Activated CD4-positive, alpha-beta memory T cell treated with anti-CD3 and anti-CD28 coated beads for 36 hours (primary cell): ENCODE measurements at places on chromosomes 16 and 17.

- no peak for DNase-seq
Measured at GRCh38 chr16:1158456-1159324, 5.8 kb downstream of the CACNA1H start.

GRCh38 chr17:81868674-81869220, 2.4 kb downstream of the ARHGDIA start:
- peak; percentile 22 for DNase-seq

DNA sequence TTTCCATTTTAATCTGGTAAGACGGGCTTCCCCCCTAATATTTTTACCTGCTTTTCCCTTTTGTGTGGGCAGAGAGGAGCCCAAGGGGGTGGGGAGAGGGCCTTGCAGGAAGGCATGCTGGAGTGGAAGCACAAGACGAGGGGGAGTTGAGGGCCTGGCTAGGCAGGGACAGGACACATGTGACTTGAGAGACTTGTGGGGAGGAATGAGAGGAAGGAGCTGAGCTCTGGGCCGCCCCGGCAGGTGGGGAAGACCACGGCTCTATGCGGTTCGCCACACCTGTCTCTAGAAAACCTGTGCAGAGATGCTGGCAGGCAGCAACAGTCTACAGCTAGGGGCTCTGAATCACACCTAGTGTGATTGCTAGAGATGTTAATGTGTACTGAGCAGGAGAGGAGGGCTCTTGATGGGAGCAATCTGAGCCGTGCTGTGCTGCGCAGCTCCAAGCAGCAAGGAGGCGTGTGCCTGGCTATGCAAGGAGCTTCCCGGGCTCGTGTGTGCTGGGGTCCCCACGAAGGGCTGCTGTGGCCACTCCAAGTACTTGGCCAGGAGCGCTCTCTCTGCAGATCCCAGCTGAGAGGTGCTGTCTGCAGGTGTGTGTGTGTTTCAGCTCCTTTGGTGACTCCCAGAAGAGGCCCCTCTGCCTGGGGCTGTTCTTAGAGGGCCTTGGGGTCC, 50.2 kb downstream of the PDPK1 start:
- DNase-seq, result no peak

DNA sequence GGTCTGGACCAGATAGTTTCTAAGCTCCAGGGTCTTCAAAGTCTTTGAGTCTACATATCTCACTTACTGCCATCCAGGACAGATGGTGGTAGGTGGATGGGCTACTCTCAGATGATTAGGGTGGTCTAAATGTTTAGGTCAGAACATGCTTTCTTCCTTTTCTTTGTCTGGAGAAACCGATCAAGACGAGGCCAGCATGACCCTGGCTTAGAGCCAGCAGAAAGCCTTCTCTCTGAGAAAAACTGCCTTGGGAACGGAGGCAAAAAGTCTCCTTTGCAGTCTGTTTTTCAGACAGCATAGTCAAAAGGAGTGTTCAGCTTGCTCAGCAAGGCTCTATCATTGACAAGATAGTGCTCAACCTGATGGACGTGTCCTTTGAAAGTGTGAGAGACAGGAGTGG, 48.8 kb downstream of the SPACA3 start:
- no peak for DNase-seq

DNA sequence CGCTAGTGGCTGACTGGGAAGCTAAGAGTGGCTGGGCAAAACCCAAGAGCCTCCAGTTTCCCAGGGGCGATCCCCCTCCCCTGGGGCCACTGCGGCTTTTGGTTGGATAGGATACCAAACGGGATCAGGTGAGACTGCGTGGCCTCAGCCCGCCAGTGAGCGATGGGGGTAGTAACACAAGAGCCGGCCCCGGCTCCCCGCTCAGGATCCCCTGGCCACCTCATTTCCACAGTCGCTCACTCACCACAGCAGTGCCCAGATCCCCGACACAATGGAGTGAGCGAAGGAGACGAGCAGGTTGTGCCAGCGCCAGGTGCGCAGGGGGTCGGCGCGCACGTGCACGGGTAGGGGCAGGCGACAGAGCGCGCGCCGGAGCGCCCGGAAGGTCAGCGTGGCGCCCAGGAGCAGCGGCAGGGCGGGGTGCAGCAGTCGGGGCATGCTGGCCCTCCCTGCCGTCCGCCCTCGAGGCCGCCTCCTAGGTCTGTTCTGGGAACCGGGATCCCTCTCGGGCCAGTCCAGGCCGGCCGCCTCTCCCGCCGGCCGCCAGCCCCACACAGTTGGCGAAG, 290 bp downstream of the TLCD1 start:
- peak; percentile 73 for DNase-seq

DNA sequence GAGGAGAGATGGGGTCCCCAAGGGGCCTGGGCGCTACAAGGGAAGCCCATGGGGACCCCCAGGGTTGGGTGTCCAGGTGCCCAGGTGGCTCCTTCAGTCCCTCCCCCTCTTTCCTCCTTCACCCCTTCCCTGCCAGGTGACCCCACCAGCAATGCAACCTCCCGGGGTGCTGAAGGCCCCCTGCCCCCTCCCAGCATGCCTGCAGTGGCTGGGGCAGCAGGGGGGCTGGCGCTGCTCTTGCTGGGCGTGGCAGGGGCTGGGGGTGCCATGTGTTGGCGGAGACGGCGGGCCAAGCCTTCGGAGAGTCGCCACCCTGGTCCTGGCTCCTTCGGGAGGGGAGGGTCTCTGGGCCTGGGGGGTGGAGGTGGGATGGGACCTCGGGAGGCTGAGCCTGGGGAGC, 4.0 kb downstream of the EFNB3 start:
- DNase-seq, result no peak

DNA sequence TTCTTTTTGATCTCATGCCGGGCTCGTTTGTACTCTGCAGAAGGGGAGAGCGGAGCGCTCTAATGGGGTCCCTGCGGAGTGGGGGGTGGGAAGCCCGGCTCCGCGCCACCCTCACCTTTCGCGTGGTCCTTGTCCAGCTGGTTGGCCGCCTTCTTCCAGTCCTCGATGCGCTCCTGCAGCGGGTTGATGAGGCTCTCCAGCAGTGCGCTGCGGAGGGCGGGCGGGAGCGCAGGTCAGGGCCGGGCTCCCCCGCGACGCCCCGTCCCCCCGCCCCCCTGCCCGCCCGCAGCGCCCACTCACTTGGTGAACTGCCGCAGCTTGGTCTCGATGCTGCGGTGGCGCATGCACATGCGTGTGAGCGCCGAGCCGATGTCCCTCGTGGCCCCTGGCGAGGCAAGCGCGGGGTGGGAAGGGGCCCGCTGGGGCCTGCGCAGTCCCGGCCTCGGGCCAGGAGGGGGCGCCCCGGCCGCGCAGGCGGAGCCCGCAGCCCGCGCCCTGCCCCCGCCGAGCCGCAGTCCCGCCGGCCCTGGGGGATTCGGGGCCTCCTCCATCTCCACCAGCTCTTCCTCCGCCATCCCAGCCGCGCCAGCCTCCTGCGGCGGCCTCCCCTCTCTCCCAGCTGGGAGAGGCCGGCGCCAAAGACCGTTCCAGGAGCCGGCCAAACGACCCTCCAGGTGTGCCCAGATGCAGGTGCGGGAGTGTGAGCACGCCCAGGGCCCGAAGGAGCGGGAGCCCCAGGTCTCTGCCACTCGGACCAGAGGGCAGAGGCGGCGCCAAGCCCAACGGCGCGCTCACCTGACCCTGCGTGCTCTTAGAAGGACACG, 6.0 kb downstream of the MTSS2 start:
- no peak for DNase-seq

GRCh38 chr17:40961591-40961990, 5.2 kb downstream of the KRT39 start:
- no peak for DNase-seq

DNA sequence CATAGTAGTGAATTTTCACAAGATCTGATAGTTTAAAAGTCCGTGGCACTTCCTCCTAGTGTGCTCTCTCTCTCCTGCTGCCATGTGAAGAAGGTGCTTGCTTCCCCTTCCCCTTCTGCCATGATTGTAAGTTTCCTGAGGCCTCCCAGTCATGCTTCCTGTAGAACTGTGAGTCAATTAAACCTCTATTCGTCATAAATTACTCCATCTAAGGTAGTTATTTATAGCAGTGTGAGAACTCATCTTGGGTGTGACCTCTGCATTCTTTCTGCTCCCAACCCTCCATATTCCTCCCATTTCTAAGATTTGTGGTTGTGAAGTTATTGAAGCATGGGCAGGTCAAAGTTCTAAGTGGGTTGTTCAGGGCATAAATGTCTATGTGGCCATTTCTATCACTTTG, 62.1 kb upstream of the ADAMTS18 start:
- no peak for DNase-seq

- no peak for DNase-seq
Measured at GRCh38 chr16:49638673-49639610, 217.0 kb downstream of the ZNF423 start.

DNA sequence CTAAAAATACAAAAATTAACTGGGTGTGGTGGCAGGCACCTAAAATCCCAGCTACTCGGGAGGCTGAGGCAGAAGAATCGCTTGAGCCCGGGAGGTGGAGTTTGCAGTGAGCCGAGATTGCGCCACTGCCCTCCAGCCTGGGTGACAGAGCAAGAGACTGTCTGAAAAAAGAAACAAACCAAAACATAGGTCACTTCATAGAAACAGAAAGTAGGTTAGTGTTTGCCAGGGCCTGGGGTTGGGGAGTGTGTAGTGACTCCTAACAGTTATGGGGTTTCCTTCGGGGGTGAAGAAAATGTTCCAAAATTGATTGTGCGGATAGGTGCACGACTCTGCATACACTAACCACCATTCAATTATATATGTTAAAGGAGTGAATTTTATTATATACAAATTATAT, 59.2 kb downstream of the ATP2C2 start:
- DNase-seq, result no peak

DNA sequence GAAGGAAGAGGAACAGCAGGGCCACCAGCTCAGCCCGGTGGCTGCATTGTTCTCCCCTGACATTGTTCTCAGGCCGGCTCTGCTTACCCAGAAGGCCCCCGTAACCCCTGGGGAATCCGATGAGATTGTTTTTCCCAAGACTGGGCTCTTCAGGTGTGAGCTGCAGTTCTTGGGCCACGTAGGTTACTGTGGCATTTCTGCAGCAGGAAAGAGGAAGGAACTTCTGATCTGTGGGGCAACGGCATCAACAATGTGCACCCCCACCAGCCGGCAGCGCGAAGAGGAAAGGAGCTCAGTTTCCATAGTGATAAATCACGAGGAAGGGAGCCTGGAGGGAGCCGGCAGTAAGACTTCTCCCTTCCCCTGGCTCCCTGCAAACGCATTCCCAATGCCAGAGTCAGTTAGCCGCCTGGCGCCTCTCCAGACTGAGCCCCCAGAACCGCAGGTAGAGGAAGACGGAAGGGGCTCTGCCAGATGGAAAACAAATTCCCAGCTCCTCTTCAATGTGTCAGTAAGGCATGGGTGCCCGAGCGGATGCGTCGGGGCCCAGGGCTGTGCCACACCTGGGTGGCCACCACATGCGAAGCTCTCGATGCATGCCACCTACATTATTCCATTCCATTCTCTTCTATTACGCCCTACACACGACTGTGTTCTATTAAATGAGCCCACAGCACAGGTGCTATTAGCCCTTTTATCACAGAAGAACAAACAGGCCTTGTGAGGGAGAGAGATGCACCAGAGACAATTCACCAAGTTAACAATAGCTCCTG, 21.5 kb upstream of the PECAM1 start:
- no peak for DNase-seq

DNA sequence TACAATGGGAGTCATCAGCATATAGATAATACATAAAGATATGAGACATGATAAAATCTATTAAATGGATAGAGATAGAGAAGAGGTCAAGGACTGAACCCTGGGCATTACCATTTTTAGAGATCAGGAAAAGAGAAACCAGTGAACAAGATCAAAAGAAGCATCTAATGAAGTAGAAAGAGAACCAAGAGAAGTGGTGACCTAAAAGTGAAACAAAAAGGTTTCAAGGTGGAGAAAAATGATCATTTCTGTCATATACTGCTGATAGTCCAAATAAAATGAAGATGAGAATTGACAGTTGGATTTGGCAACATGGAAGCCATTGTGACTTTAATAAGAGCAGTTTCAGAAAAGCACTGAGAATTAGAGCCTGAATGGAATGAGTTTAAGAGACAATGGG, 165.1 kb downstream of the PPM1E start:
- no peak for DNase-seq

- DNase-seq, result no peak
Measured at GRCh38 chr17:49582055-49582722, 6.5 kb downstream of the NXPH3 start.

DNA sequence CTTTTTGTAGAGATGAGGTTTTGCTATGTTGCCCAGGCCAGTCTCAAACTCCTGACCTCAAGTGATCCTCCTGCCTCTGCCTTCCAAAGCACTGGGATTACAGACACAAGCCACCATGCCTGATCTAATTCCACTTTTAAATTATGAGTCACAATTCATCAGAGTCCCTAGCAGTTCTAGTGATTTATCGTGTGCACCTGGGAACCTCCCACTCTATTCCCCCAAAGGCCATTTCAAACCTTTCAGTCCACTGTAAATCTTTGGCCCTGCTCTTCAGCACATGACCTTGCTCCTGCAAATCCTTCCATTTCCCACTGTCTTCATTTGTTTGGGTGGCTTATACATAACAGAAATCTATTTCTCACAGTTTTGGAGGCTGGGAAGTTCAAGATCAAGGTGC, 73.0 kb downstream of the HS3ST2 start:
- DNase-seq, result no peak

- DNase-seq, result no peak
Measured at GRCh38 chr17:61852857-61853256, 10.5 kb downstream of the BRIP1 start.

- DNase-seq, result peak; percentile 31
Measured at GRCh38 chr16:73058221-73058615, 10.3 kb upstream of the ZFHX3 start.

- no peak for DNase-seq
Measured at GRCh38 chr17:38899421-38899820, 26.0 kb upstream of the LASP1NB start.

DNA sequence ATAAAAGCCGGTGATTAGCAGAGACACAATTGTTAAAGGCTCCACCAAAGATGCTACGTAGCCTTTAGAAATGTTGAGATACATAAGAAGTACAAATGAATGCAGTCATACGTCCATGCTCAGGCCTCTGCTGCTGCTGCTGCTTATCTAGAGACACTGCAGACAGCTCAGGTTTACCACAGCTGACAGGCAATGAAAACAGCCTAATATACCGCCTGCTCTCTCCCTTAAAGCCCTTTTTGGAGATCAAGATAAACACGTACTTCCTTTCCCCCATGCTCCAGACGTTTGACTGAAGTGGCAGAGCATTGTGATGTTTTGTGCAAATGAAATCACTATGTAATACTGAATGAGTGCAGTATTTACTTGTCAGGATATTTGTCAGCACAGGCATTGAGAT, 185.3 kb downstream of the AATF start:
- no peak for DNase-seq

- DNase-seq, result no peak
Measured at GRCh38 chr17:16447676-16448075, 32.3 kb downstream of the TRPV2 start.

- DNase-seq, result no peak
Measured at GRCh38 chr17:299546-299945, 53.1 kb downstream of the RPH3AL start.

GRCh38 chr17:35743626-35744328, 9.3 kb downstream of the GAS2L2 start:
- peak; percentile 39 for DNase-seq

GRCh38 chr17:80397034-80397387, 18.0 kb upstream of the ENDOV start:
- DNase-seq, result no peak

GRCh38 chr17:50059759-50060273, 3.9 kb downstream of the ITGA3 start:
- no peak for DNase-seq

GRCh38 chr16:74825016-74825415, 50.4 kb upstream of the FA2H start:
- no peak for DNase-seq
